ENCODE measurements at places on chromosomes 12 and 14.

GRCh38 chr14:76947078-76947837, 81.2 kb downstream of the IRF2BPL start:
- peak; percentile 91 for DNase-seq

GRCh38 chr12:95590775-95591174, 39.5 kb upstream of the USP44 start:
- no peak for DNase-seq

DNA sequence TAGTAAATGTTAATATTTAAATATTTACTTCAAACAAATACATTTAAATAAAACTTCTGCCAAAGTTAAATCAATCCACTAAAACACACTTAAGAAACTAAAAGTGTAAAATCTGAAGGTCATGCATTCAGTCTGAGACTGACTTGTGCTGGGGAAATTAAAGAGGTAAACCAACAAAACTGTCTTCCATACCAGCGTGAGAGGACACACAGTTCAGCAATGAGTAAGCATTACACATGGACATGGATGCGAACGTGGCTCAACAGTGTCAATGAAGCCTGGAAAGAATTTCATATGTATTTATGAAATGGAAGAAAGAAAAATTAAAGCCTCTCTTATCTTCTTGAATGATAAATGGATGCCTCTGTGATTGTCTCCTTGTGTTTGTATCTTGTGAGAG, 1052.3 kb downstream of the AACS start:
- DNase-seq, result no peak

DNA sequence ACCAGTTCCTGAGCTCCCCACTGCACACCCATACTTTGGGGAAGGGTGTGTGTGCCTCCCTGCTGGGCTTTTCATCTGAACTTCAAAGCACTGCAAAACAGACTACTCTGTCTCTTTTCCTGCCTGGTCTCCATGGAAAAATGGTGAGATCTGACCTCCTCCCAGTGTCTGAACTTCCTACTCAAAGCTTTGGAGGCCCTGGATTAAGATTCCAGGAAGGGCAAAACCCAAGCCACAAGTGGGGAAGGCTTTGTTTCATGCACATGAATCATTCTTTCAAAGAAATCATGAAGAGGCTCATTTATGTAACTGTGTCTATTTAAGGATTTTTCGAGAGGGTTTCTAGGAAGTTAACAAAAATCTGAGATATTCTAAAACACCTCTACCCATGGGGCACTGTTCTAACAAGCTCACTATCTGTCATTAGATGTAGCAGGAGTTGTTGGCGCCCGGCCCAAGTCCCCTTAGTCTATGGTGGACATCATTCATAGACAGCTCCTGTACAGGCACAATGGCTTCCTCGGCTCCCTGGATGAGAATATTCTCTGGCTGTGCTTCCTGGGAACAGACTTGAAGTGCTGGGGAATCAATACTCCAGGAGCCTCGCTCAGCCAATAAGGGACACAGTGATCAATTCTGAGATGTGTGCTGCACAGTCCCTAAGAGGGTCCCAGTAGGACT, 224.0 kb downstream of the KTN1 start:
- no peak for DNase-seq

DNA sequence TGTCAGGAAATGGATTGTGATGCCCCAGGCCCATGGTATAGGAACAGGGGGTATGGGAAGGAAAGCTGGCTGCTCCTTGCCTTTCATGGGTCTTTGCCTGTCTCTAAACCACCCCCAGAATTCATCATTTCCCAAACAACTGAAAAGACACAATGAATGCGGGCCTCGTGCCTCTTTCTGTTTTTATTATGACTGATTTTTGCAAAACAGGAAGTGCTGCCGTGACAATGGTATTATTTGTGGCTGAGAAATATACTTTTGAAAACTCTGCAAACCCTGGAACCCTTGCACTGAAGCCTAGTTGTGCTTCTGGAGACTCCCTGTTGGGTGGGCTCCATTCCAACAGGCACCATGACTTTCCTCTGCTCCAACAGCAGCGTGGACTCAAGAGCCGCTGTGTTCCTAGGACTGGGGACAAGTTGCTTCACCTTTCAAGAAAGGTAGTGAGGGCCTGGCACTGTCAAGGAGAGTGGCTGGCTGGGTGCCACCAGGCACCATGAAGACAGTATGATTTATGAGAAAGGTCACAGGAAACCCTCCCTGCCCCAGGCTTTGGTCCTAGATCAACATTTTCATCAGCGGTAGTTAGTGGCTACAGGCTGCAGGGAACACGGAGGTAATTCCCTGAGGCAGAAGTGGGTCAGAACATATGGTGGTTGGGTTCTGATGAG, 4.8 kb upstream of the DGLUCY start:
- DNase-seq, result no peak

DNA sequence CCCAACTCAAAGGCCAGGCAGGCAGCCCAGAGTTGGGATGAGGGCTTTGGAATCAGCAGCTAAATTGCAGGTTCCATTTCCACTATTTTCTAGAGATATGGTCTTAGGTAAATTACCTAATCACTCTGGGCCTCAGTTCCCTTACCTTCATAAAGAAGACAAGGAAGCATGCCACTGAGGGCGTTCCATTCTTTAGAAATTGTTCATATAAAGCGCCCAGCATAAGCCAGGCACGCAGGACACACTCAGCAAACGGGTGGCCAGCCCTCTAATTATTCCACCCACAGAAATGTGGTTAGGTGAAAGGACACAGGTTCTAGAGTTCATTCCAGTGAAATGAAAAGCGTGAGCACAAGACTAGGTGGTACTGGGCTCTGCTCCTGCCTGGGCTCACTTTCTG, 87.9 kb upstream of the BCL11B start:
- no peak for DNase-seq

- no peak for DNase-seq
These were observed 173.1 kb downstream of the ASCL1 start for GRCh38 chr12:103130564-103130963.

DNA sequence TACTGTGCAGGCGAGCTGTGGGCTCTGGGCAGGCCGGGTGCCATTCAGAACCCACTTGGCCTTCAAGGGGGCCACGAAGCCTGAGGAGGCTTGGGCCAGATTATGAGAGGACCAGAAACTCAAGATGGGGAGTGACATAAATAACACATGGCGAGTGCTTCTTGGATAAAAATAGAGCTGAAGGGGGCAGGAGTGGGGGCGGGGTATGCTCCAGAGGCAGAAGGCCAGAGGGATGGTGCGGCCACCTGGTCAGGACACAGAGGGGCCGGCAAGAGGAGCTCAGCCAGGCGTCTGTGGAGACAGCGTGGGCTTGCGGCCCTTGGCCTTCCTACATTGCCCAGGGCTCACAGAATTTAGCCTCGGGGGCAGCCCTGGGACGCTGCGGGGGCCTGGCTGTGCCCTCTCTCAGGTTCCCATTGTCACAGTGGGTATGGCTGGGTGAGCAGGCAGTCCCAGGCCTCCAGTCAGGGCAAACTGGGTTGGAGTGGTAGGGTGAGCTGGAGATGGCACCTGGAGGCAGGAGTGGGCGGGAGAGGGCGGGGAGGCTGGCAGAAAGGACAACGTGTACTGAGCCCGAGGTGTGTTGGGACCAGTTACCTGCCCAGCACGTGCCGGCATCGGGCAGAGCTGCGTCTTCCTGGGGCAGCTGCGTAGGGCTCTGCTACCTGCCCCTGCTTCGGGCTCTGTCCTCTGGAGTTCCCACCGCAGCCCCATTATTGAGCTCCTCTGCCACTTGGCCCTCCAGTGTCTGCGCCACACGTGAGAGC, 7.4 kb upstream of the SLC25A29 start:
- DNase-seq, result no peak

DNA sequence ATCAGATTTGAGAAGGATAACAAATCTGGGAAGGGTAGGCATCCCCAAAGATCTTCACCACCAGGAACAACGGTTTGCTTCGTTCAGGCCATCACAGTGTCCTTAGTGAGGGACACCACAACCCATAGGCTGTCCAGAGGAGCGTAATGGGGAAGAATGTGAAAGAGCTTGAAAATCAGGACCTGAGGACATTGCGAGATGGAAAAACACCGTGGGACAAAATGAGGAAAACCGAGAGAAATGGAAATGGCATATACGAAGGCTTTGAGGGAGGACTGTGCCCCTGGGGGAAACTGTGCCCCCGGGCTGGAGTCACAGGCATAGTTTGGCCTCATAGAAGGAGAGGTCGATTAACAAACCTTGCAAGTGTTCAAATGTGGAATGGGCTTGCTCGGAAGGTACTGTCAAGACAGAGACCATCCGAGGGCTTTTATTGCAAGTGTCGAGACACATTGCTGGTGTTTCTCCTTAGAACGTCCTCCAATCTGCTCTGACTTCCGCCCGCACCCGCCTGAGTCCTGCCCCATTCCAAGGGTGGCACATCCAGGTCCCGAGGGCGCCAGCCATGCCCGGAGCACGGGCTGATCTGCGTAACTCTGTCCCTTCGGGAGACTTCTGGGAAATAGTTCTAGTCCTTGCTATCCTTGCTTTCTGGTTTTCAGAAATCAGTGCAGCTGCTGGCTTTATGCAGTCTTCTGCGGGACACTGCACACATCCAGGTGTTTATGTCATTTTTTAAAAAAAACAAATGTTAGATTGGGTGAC, 885 bp upstream of the PALS1 start:
- peak; percentile 15 for DNase-seq

DNA sequence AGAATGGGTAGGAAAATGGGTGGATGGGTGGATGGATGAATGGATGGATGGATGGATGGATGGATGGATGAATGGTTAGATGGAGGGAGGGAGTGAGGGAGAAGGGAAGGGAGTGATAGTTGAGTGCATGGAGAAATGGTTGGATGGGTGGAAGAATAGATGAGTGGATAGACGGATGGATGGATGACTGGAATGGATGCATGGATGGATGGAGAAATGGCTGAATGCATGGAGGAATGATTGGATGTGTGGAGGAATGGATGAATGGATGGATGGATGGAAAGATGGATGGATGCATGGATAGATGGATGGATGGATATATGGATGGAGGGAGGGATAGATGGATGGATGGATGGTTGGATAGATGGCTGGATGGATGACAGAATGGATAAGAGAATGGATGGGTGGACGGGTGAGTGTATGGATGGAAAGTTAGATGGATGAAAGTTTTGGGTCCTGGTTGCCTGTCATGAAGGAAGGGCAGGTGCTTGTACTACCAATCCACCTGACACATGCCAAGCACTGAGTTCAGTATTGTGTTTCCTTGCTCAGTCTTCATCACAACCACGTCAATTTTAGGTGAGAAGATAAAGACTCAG, 286.5 kb upstream of the RTL1 start:
- no peak for DNase-seq

DNA sequence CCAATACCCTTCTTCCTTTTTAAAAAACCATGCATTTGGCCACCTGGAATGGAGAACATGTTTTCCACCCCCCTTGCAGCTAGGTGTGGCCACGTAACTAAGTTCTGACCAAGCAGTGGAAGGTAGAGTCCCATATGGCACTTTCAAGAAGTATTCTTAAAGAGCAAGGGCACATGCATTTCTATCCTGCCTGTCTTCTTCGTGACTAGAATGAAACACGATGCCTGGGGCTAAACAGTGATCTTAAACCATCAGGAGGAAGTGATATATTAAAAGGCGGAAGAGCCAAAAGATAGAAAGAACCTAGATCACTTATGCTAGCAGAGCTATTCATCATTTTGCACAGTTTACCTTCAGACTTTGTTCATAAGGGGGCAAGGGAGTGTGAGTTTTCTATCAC, 16.0 kb upstream of the DDX11 start:
- no peak for DNase-seq

- no peak for DNase-seq
These were observed 830 bp upstream of the LPCAT3 start for GRCh38 chr12:7019043-7019569.

DNA sequence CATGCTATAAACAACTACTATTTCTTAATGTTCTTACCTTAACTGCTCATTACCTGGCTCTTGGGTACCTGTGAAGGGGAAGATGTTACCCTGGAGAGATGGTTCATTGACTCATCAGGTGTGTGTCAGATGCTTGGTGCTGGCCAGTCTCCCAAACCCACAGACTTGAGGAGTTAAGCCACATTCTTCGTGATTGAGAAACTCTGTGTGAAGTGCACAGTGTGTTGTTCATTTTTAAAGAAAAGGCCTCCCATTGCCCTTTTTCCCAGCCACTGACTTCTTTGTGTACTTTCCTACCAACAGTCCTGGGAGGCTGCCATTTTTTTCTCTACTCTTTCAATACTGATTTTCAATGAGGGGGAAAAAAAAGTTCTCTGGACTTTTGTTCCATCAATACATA, 3.2 kb downstream of the MGST1 start:
- peak; percentile 84 for DNase-seq

GRCh38 chr14:25400607-25401206, 350.8 kb upstream of the STXBP6 start:
- DNase-seq, result no peak

GRCh38 chr14:100775831-100776591, 49.3 kb downstream of the DLK1 start:
- DNase-seq, result no peak

GRCh38 chr12:16385782-16386646, 38.6 kb downstream of the MGST1 start:
- peak; percentile 46 for DNase-seq

- DNase-seq, result no peak
These were observed 6.9 kb downstream of the C12orf75 start for GRCh38 chr12:105337391-105337790.

- DNase-seq, result no peak
These were observed 76.5 kb downstream of the VCPKMT start for GRCh38 chr14:50039734-50040400.

DNA sequence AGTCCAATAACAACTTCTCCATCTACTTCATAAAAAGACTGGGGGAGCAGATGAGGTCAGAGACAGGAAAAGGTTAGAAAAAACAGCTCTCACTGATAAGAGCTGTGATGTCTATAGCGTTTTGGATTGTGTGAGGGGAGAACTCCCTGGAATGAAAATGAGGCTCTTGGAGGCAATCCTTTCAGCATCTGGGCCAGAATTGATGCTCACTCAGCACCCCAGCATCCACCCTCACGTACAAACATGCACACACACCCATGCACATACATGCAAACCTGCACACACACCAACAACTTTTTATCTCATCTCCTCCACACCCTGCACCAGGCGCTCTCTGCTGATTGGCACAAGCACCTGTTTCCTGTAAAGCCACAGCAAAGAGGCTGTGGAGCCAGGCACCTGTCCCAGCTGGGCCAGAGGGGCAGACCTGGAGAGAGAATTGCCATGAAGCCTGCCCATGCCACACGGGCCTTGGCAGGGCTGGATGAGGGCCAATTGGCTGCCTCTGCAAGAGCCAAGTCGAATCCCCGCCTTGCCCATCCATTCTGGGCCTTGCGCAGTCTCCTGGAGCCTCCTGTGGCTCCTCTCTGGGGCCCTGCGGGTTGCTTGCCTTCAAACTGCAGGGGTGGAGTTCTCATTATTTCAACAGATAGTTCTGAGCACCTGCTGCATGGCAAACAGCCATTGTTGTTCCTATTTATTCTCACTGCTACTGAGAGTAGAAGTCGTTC, 53.1 kb downstream of the SYNE3 start:
- no peak for DNase-seq

- DNase-seq, result no peak
These were observed 19.2 kb upstream of the MLXIP start for GRCh38 chr12:122059203-122059960.

- peak; percentile 46 for DNase-seq
These were observed 255.4 kb downstream of the DAD1 start for GRCh38 chr14:22333422-22334274.

All from retinal pigment epithelial cell (primary cell).